ENCODE measurements at places on chromosomes 5 and 9. TPM values are rescaled to one million over a fixed set of nuclear protein-coding genes. Genes with fewer than 3 reads are reported as not detected.

Gene PAEP
- total RNA-seq, result not detected

Gene ADGRD2
- not detected for total RNA-seq

Gene ACTBL2
- not detected for total RNA-seq

GRCh38 chr9:113857875-113858274 lies 18.2 kb upstream of the ZNF618 start:
- no peak overlapping the region for H3K4me3 ChIP-seq
- no peaks in the 10 kb centered on the region for H3K4me1 ChIP-seq
- no peak for DNase-seq
- H3K27ac ChIP-seq, result no peak overlapping the region

DNA sequence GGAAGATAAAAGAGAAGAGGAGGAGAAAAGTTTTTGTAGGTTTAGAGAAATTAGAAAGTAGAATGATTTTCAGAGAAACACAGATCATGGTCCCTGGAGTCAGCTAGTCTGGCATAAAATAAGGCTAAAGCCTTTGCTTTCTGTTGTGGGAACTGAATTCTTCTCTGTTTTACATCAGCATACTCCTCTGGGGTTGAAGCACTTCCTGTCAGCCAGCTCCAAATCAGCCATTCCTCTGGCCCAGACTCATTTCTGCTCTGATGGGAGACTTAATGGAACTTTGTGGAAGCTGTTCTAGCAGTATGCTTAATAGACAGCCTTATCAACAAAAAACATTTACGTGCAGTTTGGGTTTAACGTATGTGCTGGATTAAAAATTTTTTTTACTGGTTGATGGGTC lies 143.2 kb downstream of the HMHB1 start:
- no peak overlapping the region for H3K4me3 ChIP-seq
- DNase-seq, result no peak
- H3K4me1 ChIP-seq, result no peaks in the 10 kb centered on the region
- H3K27ac ChIP-seq, result no peak overlapping the region
- H3K36me3 ChIP-seq, result no peaks in the 10 kb centered on the region
- no peaks in the 10 kb centered on the region for H3K27me3 ChIP-seq

DNA sequence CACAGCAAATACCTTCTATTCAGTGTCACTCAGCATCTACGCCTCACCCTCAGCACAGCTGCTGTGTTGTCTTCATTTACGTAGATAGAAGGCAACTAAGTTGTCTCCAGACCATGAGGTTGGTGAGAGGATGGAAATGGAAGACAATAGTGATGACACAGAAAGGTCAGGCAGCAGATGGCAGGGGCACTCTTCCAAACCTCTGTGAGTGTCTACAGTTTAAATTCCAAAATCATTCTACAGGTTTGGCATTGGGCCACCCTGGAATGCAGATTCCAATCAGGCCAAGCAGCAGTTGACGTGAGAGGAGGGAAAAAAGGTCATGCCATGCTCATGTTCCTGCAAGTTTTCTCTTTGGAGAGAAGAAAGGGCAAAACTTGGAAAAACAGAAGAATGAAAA lies 68.7 kb upstream of the ADAMTSL1 start:
- DNase-seq, result no peak
- no peak overlapping the region for H3K4me3 ChIP-seq
- H3K27me3 ChIP-seq, result no peaks in the 10 kb centered on the region
- H3K27ac ChIP-seq, result no peak overlapping the region

- no peaks in the 10 kb centered on the region for H3K27me3 ChIP-seq
- DNase-seq, result no peak
- H3K36me3 ChIP-seq, result no peaks in the 10 kb centered on the region
These were observed 23.3 kb upstream of the ZDHHC12 start for GRCh38 chr9:128747241-128747640.

Measured in uterus (tissue), 4 donors.